ENCODE measurements at places on chromosomes 1 and 21. TPM values are rescaled to one million over a fixed set of nuclear protein-coding genes. Genes with fewer than 3 reads are reported as not detected.
A peak's percentile ranks its signal among the peaks of the same experiment; 100 is the strongest.

Gene TMEM79
- 8.1 TPM for total RNA-seq

GRCh38 chr1:3674100-3675094 lies 22.1 kb downstream of the TP73 start:
- no peak for DNase-seq
- H3K27me3 ChIP-seq = peaks cover 6% of the 10 kb centered on the region
- H3K27ac ChIP-seq = no peak overlapping the region
- no peak overlapping the region for H3K4me3 ChIP-seq
- H3K4me1 ChIP-seq = peaks cover 13% of the 10 kb centered on the region

Gene MPZ
- total RNA-seq = 0.29 TPM

Gene NEGR1
- 4.1 TPM for total RNA-seq

GRCh38 chr1:240107058-240107684 lies 15.5 kb downstream of the FMN2 start:
- no peaks in the 10 kb centered on the region for H3K36me3 ChIP-seq
- H3K27me3 ChIP-seq = no peaks in the 10 kb centered on the region
- no peak overlapping the region for H3K4me3 ChIP-seq
- H3K27ac ChIP-seq = no peak overlapping the region
- DNase-seq = no peak

Gene SAMSN1
- total RNA-seq = 6.8 TPM

Gene SCAMP3
- 80.6 TPM for total RNA-seq

GRCh38 chr1:64624218-64624713 lies 120.6 kb upstream of the RAVER2 start:
- H3K4me1 ChIP-seq = peaks cover 14% of the 10 kb centered on the region
- peaks cover 5% of the 10 kb centered on the region for H3K36me3 ChIP-seq
- H3K27me3 ChIP-seq = no peaks in the 10 kb centered on the region
- peak; percentile 25 for DNase-seq

- H3K36me3 ChIP-seq = peaks cover 7% of the 10 kb centered on the region
- H3K27me3 ChIP-seq = no peaks in the 10 kb centered on the region
- no peak overlapping the region for H3K4me3 ChIP-seq
- H3K27ac ChIP-seq = no peak overlapping the region
- peaks cover 21% of the 10 kb centered on the region for H3K4me1 ChIP-seq
Observed at GRCh38 chr1:51648180-51649109, 31.6 kb downstream of the OSBPL9 start.

Gene AGBL4
- total RNA-seq = not detected

Gene DCST2
- total RNA-seq = 1.8 TPM

GRCh38 chr21:20627594-20627993 lies 370.6 kb upstream of the NCAM2 start:
- H3K36me3 ChIP-seq = peaks cover 5% of the 10 kb centered on the region
- no peak overlapping the region for H3K27ac ChIP-seq
- no peaks in the 10 kb centered on the region for H3K27me3 ChIP-seq
- H3K4me1 ChIP-seq = peaks cover 13% of the 10 kb centered on the region
- no peak overlapping the region for H3K4me3 ChIP-seq

Gene OR2L3
- total RNA-seq = not detected

- H3K4me3 ChIP-seq = peak overlapping the region; percentile 87
- DNase-seq = peak; percentile 43
- peaks cover 26% of the 10 kb centered on the region for H3K4me1 ChIP-seq
- no peaks in the 10 kb centered on the region for H3K27me3 ChIP-seq
- H3K36me3 ChIP-seq = peaks cover 20% of the 10 kb centered on the region
Observed at GRCh38 chr1:87330057-87330884, 1.6 kb downstream of the LMO4 start.

Gene ZNF697
- 12.2 TPM for total RNA-seq

GRCh38 chr1:3607703-3608065 lies 3.6 kb downstream of the MEGF6 start:
- no peak for DNase-seq
- no peaks in the 10 kb centered on the region for H3K36me3 ChIP-seq
- H3K27me3 ChIP-seq = no peaks in the 10 kb centered on the region
- no peak overlapping the region for H3K4me3 ChIP-seq
- no peak overlapping the region for H3K27ac ChIP-seq
- no peaks in the 10 kb centered on the region for H3K4me1 ChIP-seq

DNA sequence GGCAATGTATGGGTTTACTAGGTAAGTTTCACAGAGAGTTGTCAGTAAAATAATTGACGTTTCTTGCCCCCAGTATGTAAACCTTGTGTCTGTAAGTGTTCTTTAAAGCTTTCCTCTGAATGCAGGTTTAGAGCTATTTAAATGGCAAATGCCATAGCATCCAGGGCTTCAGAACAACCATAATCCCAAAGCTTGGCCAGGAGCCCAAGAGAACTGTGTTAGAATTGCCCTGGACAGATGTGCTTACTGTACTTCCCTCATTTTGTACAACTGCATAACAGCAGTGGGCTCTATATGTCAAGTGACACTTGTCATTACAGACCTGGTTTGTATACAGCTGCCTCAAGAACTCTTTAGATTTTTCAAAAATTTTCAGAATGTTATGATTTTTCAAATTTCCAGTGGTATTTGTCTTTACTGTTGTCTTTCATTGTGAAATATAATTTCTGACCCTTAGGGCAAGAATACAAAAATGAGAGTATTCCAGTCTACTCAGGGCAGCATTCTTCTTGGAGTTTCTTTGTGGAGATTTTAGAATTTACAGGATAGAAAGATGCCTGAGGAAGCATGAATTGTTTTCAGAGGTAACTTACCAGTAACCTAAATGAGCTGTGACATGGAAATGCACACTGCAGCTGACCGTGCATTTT lies 136.9 kb upstream of the L1TD1 start:
- H3K36me3 ChIP-seq = peaks cover 17% of the 10 kb centered on the region
- H3K27me3 ChIP-seq = no peaks in the 10 kb centered on the region
- H3K4me1 ChIP-seq = no peaks in the 10 kb centered on the region
- no peak for DNase-seq
- no peak overlapping the region for H3K4me3 ChIP-seq
- H3K27ac ChIP-seq = no peak overlapping the region

DNA sequence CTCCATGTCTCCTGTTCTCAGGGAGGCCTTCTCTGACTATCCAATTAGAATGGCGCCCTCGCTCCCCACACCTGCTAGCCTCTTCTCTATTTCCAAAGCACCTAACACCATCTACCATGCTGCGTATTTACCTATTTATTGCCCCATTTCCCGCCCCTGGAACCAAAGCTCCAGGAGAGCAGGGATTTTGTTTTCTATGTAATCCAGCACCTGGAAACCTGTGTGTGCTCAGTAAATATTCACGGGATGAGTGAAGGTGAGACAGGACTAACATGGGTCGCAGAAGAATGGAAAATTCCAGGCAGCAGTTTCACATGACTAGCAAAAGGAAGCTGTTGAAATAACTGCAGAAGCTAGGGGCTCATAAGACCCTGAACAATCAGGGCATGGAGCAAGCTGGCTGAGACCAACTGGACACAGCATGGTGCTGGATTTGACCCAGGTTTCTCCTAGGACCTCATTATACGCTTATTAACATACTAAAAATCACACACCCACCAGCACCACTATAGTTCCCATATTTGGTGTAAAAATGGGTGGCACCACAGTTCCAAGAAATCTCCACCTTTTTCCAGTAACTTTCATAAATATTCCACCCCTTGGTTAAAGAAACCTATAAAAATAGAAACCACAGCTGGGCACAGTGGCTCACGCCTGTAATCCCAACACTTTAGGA lies 15.1 kb upstream of the TENT5B start:
- no peaks in the 10 kb centered on the region for H3K36me3 ChIP-seq
- DNase-seq = no peak
- peaks cover 15% of the 10 kb centered on the region for H3K4me1 ChIP-seq

DNA sequence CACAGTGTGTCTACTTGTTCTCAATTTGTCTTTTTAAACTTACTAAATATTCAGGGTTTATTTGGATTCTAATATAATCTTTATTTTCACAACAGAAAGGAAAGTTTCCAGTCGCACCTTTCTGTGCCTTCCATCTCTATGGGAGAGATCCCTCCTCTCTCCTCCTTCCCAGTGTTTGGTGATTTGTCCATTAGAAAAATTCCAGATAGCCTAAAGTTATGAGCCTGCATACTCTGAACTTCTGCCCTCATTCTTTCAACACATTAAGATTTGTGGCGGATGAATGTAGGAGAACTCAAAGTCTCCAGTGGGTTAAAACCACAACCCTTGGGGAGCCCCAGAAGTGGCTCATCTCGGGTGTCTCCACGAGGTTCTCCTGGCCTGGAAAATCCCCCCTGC lies 3.6 kb downstream of the NHLH2 start:
- DNase-seq = no peak
- no peak overlapping the region for H3K27ac ChIP-seq
- no peaks in the 10 kb centered on the region for H3K36me3 ChIP-seq
- no peaks in the 10 kb centered on the region for H3K4me1 ChIP-seq
- H3K27me3 ChIP-seq = peaks cover 11% of the 10 kb centered on the region

Gene KRTAP24-1
- not detected for total RNA-seq

Gene IL22RA1
- total RNA-seq = not detected

Gene PHGDH
- 198 TPM for total RNA-seq

Gene RWDD3
- 14.7 TPM for total RNA-seq

Gene RHD
- not detected for total RNA-seq

DNA sequence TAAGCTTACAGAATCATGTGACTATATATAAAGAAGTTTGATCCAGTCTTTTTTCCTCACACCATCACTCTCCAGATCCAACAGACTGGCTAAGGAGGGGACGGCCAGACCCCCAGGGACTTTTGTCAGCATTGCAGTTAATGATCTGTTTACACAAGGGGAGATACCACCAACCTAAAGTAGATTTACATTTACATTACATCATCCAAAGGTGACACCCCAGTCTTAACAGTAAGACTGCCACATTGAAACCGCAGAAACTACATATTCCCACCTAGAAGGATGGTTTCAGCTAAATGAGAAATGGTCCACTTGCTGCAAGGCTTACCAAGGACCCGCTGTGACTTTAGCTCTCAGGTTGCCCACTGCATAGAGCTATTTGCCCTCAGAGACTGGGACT lies 3.4 kb downstream of the RCAN1 start:
- H3K27ac ChIP-seq = no peak overlapping the region
- peaks cover 6% of the 10 kb centered on the region for H3K4me1 ChIP-seq
- DNase-seq = no peak
- H3K27me3 ChIP-seq = no peaks in the 10 kb centered on the region

Gene CD1E
- not detected for total RNA-seq

- no peak overlapping the region for H3K4me3 ChIP-seq
- H3K27me3 ChIP-seq = peaks cover 86% of the 10 kb centered on the region
- no peaks in the 10 kb centered on the region for H3K4me1 ChIP-seq
- no peak overlapping the region for H3K27ac ChIP-seq
Observed at GRCh38 chr1:65998763-65999583, 206.3 kb downstream of the PDE4B start.

GRCh38 chr1:207885129-207886032 lies 25.5 kb downstream of the CD34 start:
- H3K27ac ChIP-seq = no peak overlapping the region
- peaks cover 40% of the 10 kb centered on the region for H3K4me1 ChIP-seq
- no peak overlapping the region for H3K4me3 ChIP-seq
- peaks cover 16% of the 10 kb centered on the region for H3K27me3 ChIP-seq
- H3K36me3 ChIP-seq = no peaks in the 10 kb centered on the region

GRCh38 chr1:19186001-19186400 lies 24.1 kb downstream of the UBR4 start:
- no peak overlapping the region for H3K27ac ChIP-seq
- H3K36me3 ChIP-seq = peaks cover 92% of the 10 kb centered on the region
- H3K4me1 ChIP-seq = no peaks in the 10 kb centered on the region

DNA sequence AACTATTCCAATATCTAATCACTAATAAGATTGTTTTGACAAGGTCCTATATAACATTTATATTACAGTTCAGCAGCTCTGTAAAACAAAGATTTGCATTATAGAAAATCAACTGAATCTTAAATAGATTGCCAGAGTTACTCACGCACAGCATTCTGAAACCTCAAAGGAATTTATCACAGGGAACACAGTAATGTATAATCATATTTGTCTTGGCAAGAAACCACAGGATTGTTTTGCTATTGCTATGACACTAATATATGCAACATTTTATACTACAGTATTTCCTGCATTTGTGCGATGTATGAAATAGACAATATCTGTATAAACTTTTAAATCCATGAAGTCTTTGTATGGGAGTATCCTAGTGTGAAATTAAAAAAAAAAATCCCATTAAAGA lies 101.4 kb downstream of the PLPPR5 start:
- no peak overlapping the region for H3K4me3 ChIP-seq
- H3K27ac ChIP-seq = peak overlapping the region; percentile 84
- no peaks in the 10 kb centered on the region for H3K36me3 ChIP-seq
- DNase-seq = peak; percentile 72
- H3K4me1 ChIP-seq = peaks cover 17% of the 10 kb centered on the region

Gene FAM72A
- 21.8 TPM for total RNA-seq

DNA sequence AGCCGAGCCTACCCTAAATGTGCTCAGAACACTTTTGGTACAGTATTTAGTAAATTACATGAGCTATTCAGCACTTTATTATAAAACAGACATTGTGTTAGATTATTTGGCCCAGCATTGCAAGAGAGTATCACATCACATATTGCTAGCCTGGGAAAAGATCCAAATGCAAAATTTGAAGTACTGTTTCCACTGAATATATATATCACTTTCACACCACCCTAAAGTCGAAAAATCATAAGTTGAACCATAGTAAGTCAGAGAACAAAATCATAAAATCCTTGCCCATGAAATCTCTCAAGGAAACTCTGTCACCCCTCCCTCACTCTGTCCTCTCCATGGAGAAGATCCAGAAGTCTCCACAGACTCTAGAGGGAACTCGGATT lies 33.1 kb downstream of the RGS8 start:
- DNase-seq = no peak
- no peaks in the 10 kb centered on the region for H3K27me3 ChIP-seq
- no peaks in the 10 kb centered on the region for H3K36me3 ChIP-seq
- H3K27ac ChIP-seq = no peak overlapping the region
- no peaks in the 10 kb centered on the region for H3K4me1 ChIP-seq

DNA sequence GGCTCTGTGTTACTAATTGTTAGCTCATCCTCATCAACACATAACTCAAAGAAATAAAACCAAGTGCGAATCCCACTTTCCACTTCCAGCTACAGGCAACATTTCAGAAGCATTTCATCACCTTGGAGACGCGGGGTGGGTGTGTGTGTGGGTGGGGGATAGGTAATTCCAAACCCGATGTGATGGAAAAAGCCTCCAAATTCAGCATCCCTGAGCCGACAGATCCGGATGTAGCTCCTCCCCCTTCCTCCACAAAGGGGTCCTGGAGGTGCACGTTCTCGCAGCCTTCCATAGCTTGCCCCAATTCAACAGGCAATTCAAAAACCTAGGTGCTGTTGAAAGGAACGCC lies 486 bp downstream of the HSPA13 start:
- peak; percentile 43 for DNase-seq
- H3K27me3 ChIP-seq = no peaks in the 10 kb centered on the region
- peak overlapping the region; percentile 97 for H3K4me3 ChIP-seq
- peaks cover 31% of the 10 kb centered on the region for H3K36me3 ChIP-seq

Data from MCF 10A (cell line).